EL (cell line): ENCODE measurements at places on chromosomes 2 and 18.
A peak's percentile ranks its signal among the peaks of the same experiment; 100 is the strongest.

DNA sequence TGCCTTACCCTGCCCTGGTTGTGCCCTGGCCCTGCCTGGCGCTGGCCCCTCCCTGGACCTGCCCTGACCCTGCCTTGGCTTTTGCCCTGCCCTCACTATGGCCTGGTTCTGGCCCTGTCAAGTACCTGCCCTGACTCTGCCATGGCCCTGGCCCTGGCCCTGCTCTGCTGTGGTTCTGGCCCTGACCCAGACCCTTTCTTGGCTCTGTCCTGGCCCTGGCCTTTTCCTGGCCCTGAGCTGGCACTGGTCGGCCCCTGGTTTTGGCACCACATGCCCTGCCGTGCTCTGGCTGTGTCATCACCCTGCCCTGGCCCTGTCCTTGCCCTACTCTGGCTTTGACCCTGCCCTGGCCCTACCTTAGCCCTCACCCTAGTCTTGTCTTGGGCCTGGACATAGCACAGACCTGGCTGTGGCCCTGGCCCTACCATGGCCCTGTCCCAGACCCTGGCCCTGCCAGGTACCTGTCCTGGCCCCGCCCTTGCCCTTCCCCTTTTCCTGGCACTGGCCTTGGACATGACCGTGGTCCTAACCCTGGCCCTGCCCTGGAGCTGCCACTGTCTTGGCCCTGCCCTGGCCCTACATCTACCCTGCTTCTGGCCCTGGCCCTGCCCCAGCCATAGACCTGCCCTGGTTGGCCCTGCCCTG is 4.8 kb upstream of the ANKRD62 start:
- DNase-seq, result no peak

- DNase-seq, result no peak
These were observed 1113.3 kb downstream of the TSN start for GRCh38 chr2:122868646-122869275.

DNA sequence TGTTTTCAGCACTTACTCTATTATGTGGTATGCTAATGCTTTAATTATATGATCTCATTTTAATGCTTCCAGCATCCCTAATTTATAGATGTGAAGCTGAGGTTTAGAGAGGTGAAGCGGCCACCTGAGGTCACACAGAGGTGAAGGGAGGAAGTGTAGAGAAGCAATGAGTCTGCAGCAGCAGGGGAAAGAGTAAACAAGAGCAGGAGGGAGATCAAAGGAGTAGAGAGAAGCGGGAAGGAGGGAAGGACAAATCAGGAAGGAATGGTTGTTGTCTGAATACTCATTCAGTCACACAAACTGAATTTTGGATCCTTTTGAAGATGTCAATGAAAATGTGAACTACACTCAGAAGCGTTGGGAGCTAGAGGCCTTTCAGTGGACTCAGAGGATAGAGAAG is 130.0 kb downstream of the CPS1 start:
- DNase-seq, result no peak

- peak; percentile 43 for DNase-seq
These were observed 137.5 kb downstream of the TPO start for GRCh38 chr2:1550658-1551316.

GRCh38 chr2:76748581-76749296 is 773.4 kb downstream of the LRRTM4 start:
- no peak for DNase-seq

DNA sequence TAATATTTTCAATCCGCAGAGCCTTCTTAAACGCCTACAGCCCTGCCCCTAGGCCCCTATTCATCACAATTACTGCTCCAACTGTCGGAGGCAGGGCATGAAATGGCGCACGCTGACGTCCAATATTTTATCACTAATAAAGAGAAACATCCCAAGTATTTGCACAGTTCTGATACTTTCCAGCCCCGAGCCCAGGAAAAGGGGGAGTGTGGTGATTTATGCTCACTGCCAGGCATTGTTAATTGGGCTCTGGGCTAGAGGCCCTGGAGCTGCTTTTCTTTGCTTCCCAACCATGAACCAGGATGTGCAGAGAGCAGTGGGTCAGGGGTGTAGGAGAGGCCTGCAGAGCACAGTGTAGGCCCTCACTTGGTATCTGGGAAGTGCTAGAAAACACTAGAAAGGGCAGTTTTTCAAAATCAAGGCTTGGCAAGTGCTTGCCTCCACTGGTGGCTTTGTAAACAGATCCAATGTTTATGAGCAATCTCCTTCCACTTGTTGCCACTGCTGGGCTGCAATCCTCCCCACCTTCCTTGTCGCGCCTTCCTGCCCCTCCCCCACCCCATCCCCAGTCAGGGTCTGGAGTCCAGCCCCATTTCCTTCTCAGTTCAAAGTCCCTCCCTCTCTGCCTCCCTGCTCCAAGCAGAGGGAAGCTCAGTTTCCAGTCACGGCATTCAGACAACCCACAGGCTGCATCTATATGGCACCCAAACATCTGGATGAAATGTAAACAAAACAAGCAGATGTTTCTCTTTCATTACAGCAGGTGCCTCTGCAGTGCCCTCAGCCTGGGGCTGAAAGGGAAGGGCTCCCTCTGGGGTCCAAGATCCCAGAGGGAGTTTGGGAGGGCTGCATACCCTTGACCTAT is 83.9 kb upstream of the PKDCC start:
- peak; percentile 27 for DNase-seq

GRCh38 chr2:237361194-237362004 is 52.6 kb downstream of the COL6A3 start:
- no peak for DNase-seq

- DNase-seq, result no peak
These were observed 46.7 kb upstream of the HS6ST1 start for GRCh38 chr2:128365217-128365905.

GRCh38 chr18:7601246-7601615 is 34.1 kb downstream of the PTPRM start:
- DNase-seq, result peak; percentile 86

- DNase-seq, result no peak
These were observed 42.2 kb upstream of the LINC00305 start for GRCh38 chr18:64191069-64191468.

- peak; percentile 58 for DNase-seq
These were observed 68.5 kb downstream of the COPS8 start for GRCh38 chr2:237154082-237154638.

DNA sequence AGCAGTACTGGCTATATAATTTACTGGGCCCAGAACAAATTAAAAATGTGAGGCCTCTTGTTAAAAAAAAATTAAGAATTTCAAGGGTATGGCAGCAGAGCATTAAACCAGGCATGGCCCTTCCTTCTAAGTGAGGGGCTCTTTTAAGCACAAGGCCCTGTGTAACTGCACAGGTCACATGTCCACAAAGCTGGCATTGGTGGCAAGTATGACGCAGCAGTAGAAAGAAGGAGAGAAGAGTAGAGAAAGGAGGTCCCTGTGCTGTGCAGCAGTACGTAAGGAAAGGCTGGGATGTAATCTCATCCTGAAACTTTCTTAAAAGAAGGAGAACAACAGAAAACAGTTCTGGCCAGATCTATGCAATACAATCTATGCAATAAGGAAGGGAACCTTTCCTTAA is 51.2 kb downstream of the MBD2 start:
- DNase-seq, result no peak

DNA sequence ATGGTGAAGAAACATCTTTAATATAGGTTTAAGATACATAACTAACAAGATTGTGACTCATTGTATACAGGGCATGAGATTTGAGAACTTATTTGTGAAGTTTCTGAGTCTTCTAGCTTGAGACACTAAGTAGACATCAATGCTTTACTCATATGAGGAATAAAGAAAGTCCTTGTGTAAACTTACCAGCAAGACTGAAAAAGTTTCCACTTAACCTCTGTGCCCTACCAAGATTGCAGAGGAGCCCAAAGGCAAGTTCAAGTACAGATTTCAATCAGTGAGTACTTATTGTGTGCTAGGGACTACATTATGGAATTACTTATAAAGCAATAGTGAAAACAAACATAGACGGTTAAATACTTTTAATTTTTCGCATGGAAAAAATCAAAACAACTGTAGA is 1041.2 kb upstream of the CELF4 start:
- no peak for DNase-seq

DNA sequence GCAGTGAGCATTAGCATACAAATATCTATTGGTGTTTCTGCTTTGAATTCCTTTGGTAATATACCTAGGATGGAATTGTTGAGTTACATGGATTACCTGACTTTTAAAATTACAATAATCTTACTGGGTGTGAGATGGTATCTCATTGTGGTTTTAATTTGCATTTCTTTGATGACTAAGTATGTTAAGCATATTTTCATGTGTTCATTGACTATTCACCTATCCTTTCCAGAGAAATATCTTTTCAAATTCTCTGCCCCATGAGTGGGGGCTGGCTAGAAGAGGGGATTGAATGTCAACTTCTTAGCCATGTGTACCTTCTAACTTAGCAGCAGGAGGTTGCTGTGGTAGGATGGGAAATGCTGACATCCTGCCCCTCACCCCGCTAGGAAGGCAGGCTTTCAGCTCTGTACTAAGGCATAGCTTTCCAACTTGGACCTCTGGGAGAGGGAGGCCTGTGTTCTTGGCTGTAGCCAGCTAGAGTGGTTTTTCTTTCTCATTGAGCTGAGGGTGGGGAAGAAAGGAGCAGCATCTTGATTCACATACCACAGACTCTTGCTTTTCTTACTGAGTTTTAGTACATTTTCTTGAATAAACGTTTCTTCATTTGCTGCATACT is 63.3 kb upstream of the TTC27 start:
- no peak for DNase-seq

DNA sequence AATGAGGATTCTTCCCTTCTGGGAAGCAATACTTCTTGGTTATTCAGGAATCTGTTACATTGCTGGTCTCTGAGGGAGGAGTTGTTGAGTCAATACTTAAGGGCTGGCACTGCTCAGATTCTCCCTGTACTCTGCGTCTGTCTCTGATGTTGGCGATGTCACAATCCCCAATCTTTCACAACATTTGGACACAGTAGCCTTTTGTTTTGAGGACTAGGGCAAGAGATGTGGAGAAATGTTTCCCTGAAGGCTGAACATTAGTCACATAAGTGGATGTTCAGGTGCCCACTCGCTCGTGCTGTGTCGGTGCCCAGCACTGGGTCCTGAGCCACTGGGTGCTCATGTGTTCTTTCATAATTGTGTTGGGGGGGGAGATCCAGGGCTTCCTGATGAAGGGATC is 55.0 kb downstream of the MAPK4 start:
- no peak for DNase-seq

DNA sequence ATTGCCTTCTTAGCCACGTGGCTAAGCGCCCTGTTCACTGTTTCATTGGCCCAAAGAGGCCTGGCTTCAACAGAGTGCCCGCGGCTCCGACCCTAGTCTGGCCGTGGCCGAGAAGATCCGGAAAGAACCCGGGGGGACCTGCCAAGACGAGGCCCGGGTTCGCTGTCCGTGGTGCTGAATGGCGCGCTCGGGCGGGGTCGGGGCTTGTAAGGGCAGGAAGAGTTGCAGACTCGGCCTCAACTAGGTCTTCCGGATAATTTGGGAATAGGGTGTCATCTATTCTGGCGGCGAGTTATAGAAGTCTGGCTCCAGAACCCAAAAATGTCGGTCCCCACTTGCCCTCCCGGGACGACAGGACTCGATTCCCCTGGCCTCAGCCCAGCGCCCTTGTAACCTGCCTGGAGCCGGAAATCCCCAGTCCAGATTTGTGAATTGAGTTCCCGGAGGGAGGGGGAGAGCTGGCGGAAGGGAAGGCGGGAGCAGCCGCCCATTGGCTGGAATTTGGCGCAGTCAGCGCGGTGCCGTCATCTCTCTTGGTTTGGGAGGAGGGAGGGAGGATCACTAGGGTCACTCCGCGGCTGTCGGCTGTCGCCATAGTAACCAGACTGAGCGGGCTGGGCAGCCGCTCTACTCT is 3.5 kb downstream of the CDK5R2 start:
- peak; percentile 75 for DNase-seq

- no peak for DNase-seq
These were observed 35.6 kb upstream of the RNF149 start for GRCh38 chr2:101344137-101344536.

DNA sequence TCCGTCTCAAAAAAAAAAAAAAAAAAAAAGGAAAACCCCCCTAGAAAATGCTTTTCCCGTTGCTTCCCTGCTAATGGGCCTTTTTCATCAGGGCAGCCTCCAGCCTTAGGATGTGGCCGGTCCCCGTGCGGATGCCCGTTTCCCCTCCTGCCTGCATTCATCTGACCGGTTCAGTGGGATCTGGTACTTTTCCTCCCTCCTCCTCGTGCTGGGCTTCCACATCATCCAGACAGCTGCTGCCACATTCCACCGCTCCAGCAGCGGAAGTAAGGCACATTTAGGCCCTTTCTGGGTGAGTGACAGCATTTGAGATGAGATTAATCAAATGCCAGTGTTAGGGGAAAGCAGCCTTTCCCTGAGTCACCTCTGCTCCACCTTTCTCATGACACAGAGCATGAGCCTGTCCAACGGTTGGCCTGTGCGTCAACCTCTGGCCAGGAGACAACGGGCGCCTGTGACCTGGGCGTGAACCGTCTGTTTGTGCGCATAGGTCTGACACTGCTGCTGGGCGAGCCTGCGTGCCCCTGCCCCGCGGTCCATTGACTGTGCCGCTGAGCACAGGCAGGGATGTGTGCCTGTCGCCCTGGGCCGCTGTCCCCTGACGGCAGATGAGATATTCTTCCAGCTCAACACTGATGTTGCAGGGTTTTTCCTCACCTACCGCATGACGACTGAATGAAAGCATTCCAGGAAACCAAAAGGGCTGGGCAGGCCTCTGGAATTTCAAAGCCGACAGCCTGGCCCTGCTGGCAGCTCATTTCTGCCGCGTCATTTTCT is 174.0 kb downstream of the TGIF1 start:
- peak; percentile 97 for DNase-seq

DNA sequence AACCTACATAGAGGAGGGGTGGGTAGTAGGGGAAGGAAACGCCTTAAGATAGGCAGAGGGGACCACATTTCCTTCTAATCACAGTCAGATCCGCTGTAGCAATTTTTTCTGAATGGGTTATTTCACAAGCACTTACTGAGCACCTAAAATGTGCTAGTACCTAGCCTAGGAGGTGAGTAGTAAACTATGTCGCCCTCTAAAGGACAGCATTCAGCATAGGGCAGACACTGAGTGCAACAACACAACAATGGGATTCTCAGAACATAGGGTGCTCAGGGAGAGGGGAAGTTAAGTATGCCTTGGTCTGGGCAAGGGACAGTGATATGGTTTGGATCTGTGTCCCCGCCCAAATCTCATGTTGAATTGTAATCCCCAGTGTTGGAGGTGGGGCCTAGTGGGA is 166.1 kb upstream of the RAB6C start:
- DNase-seq, result no peak

DNA sequence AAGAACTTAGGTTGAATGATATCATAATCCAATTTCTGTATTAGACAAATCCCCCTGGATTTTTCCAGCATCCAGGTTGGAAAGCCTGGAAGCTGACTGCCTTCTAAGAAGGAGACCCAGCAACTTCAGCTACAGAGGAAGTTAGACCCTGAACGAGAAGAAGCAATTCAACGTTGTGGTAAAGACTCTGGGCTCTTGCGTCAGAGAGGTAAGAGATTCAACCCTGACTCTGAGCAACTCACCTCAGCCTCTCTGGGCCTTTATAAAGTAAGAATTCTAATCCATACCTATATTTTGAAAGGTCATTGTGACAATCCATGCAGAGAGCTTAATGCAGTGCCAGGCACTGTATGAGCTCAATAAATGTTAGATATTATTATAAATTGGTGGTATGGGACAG is 9.7 kb downstream of the E2F6 start:
- no peak for DNase-seq
